ENCODE measurements at places on chromosomes 7 and 10.
A peak's percentile ranks its signal among the peaks of the same experiment; 100 is the strongest.

- DNase-seq: no peak
These were observed 24.9 kb downstream of the GSTO2 start for GRCh38 chr10:104293781-104294321.

- DNase-seq: no peak
These were observed 50.0 kb upstream of the ITGB8 start for GRCh38 chr7:20280475-20281351.

- no peak for DNase-seq
These were observed 622.5 kb downstream of the ANKRD7 start for GRCh38 chr7:118846977-118847376.

DNA sequence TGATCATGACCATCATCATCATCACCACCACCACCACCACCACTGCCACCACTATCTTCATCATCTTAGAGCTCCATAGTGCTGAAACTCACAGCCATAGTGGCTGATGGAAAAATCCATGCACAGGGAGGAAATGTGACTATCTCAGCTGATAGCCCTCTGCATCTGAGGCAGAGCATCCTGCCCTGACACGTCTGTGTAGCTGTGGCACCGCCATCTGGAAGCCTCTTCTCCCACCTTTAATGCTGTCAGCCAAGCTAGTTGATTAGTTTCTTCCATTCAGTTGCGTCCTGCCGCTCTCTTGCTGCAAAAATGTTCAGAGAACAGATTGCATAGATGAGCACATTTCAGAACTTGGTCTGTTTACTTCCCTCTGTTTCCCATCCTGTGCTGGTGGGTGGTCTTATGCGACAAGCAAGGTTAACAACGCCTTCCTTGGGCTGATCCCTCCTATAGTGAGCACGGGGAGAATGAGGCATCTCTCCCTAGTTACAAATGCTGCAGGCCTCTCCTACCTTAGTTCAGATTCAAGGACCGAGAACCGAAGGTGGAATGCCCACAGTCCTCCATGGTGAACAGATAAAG is 478.6 kb downstream of the PLXNA4 start:
- no peak for DNase-seq

GRCh38 chr7:105521027-105521716 is 899 bp downstream of the PUS7 start:
- peak; percentile 16 for DNase-seq

GRCh38 chr10:78326372-78326771 is 292.7 kb downstream of the RPS24 start:
- no peak for DNase-seq

DNA sequence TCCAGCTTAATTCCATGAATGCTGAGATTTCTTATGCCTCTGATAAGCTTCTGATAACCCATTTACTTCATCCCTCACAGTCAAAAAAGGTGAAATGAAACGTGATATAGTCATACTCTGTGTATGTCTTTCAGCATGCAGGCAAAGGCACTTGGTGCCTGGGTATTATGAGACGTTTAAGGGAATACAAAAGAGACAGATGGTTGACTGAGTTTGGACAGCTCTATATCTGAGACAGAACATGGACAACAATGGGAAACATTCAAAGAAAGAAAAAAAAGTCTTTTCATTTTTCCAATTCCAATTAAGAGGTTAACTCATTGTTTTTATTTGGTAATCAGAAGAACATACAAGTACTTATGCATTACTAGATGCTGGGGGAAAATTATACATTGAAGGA is 96.2 kb downstream of the PPP1R17 start:
- no peak for DNase-seq

GRCh38 chr7:140885735-140886334 is 38.9 kb downstream of the BRAF start:
- no peak for DNase-seq

GRCh38 chr7:124032369-124033094 is at the start of gene TMEM229A:
Gene TMEM229A (minus strand): TSS chr7:124033067. CDS start chr7:124033003, 64 bp downstream.
- no peak for DNase-seq

GRCh38 chr7:65390588-65390987 is 16.9 kb downstream of the ZNF92 start:
- no peak for DNase-seq

- no peak for DNase-seq
These were observed 141.7 kb upstream of the SEMA3A start for GRCh38 chr7:84336303-84336702.

DNA sequence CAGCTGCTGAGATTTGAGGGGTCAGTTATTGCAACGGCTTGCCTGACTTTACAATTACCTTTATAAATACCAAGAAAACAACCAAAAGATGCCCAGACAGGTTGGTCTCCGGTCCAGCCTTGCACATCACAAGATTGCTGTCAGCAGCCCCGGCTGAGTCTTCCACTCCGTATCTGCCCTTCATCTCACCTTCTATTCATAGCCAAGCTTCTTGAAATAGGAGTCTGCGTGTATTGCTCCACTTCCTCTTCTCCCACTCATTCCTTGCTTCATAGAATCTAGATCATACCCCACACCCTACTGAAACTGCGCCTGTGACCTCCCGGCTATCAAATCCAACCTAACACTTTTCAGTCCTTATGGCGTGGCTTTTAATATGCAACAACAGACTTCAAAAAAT is 31.1 kb upstream of the USP6NL start:
- DNase-seq: no peak

DNA sequence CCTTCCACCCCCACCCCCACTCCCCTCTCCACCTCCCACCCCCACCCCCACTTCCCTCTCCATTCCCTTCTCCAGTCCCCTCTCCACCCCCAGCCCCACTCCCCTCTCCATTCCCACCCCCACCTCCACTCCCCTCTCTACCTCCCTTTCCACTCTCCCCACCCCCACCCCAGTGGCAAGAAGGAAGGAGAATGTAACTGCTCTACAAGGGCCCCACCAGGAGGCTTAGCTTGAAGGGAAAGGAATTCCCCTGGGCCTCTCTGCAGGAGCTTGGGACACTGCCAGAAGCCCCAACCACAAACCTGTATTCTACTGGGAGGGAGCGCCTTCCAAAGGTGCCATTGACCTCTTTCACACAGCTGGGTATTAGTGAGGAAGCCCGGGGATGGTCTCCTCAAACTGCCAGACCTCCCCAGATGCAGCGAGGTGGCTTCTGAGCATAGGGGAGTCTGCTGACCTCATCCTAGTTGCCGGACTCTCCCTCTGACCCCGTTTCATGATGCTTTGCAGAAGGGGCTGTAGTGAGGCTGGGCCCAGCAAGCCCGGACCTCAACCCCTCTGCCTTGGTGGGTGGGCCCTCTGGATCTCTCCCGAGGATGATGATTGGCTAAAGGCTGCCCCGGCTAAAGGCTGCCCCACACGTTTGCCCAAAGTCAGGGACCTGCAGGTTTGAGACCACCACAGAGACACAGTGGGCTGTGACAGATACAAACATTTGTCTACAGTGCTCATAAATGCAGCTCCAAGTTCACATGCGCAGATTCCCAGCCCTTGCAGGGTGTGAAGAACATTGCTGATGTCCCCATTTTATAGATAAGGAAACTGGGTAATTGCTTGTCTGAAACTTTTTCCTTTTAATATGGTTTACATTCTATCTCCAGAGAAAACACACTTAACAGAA is 2.9 kb downstream of the DEPP1 start:
- DNase-seq: no peak

DNA sequence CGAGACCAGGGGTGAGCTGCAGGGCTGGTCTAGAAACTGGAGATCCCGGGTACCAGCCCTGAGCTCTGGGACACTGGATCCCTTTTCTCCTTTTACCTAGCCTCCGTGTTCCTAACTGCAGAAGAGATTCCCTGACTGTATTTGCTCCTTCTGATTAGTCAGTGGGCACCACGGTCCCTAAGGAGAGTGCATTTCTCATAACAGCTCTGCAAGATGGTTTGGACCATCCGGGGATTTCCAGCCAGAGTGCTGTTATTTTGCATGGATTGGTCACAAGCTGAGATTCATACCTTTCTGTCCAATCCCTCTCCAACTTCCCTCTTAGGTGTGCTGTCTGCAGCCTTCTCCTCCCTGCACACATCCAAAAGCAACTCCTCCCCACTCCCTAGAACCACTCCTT is 122.6 kb downstream of the MYL10 start:
- DNase-seq: no peak

- no peak for DNase-seq
These were observed 20.4 kb downstream of the LRMDA start for GRCh38 chr10:75451831-75452230.

DNA sequence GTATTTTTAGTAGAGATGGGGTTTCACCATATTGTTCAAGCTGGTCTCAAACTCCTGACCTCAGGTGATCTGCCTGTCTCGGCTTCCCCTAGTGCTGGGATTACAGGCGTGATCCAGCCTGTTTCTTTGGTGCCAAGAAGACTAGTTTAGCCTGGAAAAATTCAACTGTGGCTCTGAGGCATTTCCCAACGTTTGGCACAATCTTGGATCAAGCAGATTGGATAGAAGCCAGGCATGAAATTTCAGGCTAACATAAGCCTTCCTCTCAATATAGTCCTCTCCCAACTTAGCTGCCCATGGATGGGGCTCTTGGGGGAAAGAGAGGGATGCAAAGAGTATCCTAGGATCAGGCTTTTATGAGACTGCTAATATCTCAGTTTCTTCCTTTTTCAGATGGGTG is 53.8 kb downstream of the APBB1IP start:
- no peak for DNase-seq

- no peak for DNase-seq
These were observed 186.1 kb upstream of the ZWINT start for GRCh38 chr10:56547163-56547562.

GRCh38 chr7:14698239-14698638 is 204.3 kb downstream of the DGKB start:
- no peak for DNase-seq

DNA sequence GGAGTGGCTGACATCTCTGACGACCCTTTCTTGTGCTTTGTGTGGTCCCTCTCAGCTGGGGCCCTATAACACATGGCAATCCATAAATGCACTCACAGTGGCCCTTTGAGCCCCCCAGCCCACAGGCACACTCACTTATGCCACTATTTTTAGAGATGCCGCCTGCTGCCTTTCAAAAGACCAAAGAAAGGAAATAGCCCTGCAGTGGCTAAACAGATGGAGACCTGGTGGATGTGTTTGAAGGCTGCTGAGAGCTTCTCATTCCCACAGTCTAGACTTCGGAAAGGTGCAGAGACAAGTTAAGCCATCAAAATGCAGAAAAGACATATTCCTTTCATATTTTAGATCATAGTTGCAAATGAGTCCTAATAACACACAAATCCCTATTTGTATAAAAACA is 42.0 kb upstream of the PDZD8 start:
- DNase-seq: no peak

DNA sequence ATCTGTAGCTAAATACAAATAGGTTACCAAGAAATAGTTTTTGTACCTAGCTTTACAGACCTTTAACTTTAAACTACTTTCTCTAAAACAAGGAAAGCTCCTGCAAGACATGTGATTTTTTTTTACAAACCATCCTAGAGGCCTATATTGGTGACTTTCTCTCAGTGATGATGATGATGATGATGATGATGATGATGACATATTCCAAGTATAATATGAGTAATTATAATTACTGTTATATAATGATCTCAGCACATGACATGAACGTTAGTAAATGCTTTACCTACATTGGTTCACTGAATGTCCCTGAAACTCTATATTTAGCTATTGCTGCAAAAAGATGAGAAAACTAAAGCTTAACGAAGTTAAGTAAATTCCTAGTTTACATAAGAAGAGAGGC is 107.9 kb upstream of the LRGUK start:
- no peak for DNase-seq

- no peak for DNase-seq
These were observed 50.9 kb downstream of the DCLRE1A start for GRCh38 chr10:113802997-113803396.

GRCh38 chr7:6624246-6624611 is 8.8 kb downstream of the ZNF853 start:
- no peak for DNase-seq

- DNase-seq: no peak
These were observed 53.0 kb upstream of the TNKS2 start for GRCh38 chr10:91745090-91745831.

GRCh38 chr7:50450590-50451032 is 461 bp upstream of the FIGNL1 start:
- peak; percentile 17 for DNase-seq

DNA sequence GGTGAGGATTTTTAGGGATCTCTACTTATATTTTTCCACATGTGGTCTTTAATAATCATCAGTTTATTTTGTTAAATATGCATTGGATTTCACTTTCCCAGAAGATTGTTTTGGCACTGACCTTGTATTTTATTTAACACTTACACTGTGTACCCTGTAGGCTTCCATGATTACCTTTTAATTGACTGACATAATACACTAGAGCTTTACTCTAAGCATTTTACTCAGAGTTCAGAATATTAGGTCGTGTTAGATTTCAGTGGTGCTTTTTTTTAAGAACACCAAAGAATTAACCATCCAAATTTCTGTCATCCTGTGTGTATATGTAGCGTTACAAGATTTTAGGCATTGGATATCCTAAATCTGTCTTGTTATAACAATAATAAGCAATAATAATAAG is 23.1 kb downstream of the CASD1 start:
- DNase-seq: no peak

DNA sequence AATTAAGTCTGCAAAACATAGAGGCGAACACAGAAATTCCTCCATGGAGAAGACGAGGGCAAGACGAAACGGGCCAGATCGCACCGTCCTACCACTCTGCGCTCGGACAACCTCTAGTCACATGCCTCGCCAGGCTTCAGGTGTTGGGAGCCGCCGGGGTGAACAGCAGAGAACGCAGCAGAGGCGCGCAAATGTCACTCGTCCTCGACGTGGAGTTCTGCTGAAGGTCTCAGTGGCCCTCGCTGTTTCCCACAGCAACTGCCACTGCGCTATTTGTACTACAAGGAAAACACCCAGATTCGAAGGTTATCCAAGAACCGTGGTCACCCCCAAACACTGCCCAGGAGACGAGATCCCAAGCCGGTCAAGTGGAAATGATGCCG is 9.2 kb downstream of the CTBP2 start:
- DNase-seq: no peak

GRCh38 chr7:91784469-91784868 is 96.0 kb downstream of the MTERF1 start:
- DNase-seq: no peak

GRCh38 chr7:142636751-142637150 is 112.5 kb upstream of the PRSS1 start:
- no peak for DNase-seq

GRCh38 chr7:117750612-117751563 is 122.4 kb downstream of the CTTNBP2 start:
- no peak for DNase-seq

GRCh38 chr10:109259293-109259692 is 664.0 kb downstream of the XPNPEP1 start:
- no peak for DNase-seq

DNA sequence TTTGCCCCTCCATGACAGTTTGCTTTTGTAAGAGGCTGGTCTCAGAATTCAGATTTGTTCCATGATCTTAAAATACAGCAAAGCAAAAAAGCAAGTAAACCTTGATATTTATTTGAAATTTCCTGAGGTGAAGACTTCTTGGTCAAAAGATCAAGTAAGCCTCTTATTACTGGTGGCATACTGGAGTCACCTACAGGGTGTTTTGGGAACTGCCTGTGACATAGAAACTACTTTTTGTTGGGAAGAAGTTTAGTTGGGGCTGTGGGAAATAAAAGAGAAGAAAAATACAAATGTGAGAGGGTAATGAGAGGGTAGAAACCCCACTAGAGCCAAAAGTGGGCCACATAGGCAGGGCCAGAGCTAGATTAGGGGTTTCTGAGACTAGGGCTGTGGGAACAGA is 217.9 kb downstream of the OTUD1 start:
- DNase-seq: no peak
